Left cardiac atrium (tissue), 4 donors: ENCODE measurements at places on chromosomes 2 and 18. TPM values are rescaled to one million over a fixed set of nuclear protein-coding genes. Genes with fewer than 3 reads are reported as not detected.

Gene POTEI
- not detected for total RNA-seq

Gene GCG
- not detected for total RNA-seq

Gene CNRIP1
- total RNA-seq, result 16.8 TPM

Gene OR6B2
- total RNA-seq, result not detected

Gene DSG3
- total RNA-seq, result not detected
